ENCODE measurements at places on chromosomes 5 and 9.

GRCh38 chr5:59547731-59548130 is 345.8 kb downstream of the PDE4D start:
- DNase-seq: no peak

DNA sequence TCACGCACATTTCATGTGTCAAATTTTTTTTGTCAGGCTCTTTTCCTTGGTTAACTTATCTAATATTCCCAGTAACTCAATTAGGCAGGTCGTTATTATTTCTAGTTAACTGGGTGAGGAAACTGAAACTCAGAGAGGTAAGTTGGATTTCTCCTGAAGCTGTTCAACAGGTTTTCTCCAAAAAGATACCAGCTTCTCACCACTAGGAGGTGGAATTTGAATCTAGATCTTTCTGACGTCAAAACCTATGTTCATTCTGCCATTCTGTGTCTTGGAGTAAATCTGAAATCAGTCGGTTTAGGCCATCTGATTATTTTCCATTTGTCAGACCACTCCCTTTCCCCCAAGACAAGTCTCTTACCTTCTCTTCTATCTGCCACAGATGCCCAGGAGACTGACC is 572.9 kb downstream of the ACTL7B start:
- no peak for DNase-seq

- no peak for DNase-seq
These were observed 89.5 kb downstream of the NSUN2 start for GRCh38 chr5:6543346-6543730.

DNA sequence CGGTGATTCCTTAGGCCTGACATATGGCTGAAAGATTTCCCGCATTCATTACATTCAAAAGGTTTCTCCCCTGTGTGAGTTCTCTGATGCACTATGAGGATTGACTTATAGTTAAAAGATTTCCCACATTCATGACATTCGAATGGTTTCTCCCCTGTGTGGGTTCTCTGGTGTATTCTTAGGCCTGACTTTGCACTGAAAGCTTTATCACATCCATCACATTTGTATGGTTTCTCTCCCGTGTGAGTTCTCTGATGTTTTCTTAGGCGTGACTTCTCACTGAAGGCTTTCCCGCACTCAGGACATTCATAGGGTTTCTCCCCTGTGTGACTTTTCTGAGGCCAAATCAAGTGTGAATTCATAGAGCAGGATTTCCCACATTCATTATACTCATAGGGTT is 35.8 kb downstream of the ZNF782 start:
- no peak for DNase-seq

DNA sequence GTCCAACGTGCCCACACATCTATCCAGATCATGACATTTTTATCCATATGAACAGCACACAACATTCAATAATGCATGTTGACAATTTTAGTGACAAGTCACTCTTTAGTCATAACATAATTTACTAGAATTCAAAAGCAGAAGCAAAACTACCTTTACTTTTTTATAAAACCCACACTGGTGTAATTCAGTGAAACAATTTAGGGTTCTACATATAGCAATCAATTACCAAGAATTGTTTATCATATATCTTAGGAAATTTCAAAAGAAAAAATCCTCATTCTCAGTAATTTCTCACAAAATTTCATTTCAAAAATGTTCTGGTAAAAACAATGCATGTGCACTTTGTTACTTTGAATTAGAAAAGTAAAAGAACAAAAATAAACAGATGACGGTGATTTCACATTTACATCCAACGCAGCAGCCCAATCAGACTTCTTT is 12.6 kb downstream of the AUH start:
- DNase-seq: no peak

DNA sequence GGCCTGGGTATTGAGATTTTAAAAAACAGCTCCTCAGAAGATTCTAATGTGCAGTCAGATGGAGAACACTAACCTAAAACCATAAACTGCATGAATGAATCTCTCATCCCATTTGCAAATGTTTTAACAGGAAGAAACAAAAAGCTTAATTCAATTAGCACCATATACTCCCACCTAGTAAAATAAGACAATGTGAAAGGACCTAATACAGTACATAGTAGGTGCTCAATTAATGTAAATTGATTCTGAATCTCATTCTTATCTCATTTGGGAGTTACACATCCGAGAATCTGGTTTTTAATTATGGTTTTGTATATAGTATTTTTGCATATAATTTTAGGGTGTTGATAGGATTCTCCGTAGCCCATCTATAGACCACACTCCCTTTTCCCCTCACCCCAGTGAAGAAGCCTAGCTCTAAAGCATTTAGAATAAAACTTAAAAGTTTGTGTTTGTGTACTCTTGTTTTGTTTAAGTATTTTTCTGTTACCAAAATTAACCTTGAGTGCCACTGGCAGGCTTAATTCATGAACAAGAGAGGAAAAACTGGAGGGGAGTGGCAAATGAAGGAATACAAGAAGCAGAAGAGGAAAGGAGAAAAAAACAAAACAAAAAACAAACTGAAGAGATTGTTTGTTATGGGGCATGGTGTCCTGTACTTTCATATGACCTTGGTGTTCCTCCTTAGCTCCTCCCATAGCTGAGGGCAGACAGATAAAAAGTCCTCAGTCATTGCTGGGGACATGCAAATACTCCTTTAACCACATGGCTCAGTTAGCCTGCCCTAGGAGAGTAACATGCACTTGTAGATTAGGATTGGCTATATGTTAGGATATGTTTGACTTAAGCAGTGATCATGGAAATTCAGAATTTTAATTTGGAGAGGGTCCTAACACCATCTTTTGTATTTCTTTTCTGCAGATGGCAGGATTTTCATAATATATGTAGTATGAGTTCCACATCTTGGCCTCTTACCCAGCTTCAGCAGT is 1.2 kb downstream of the RNF14 start:
- no peak for DNase-seq

DNA sequence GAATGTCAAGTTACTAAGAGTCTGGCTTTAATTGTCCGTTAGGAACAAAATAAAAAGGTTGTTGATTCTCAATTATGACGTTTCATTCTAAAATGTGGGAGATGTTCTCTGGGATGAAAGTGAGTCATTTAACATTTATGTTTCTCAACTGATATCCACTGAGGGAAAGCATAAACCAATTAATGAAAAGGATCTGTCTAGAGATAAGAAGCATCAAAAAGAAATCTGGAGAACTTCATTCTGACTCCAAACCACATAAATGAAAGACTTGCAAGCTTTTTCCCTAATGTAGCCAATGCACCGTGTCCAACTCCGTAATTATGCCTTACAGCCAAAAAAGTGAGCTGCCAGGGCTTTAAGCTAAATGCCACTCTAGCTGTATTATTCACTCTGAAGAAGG is 654.2 kb downstream of the TLE1 start:
- DNase-seq: no peak

DNA sequence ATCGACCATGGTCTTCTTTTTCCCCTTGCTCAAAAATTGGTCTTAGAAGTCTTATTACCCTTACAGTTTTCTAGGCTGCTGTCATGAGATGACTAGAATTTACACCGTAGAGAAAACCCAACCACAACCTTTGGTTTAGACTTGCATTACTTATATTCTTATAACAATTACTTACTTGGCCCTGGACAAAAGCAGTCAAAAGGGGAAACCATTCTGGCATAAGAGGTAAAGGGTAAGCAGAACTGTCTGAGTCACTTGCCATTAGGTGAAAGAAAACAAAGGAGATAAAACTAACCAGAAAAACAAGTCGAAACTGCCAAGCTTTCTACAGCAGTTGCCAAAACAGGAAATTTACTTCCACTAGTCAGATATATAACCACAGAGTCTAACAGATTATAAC is 17.9 kb downstream of the TMEM245 start:
- no peak for DNase-seq

DNA sequence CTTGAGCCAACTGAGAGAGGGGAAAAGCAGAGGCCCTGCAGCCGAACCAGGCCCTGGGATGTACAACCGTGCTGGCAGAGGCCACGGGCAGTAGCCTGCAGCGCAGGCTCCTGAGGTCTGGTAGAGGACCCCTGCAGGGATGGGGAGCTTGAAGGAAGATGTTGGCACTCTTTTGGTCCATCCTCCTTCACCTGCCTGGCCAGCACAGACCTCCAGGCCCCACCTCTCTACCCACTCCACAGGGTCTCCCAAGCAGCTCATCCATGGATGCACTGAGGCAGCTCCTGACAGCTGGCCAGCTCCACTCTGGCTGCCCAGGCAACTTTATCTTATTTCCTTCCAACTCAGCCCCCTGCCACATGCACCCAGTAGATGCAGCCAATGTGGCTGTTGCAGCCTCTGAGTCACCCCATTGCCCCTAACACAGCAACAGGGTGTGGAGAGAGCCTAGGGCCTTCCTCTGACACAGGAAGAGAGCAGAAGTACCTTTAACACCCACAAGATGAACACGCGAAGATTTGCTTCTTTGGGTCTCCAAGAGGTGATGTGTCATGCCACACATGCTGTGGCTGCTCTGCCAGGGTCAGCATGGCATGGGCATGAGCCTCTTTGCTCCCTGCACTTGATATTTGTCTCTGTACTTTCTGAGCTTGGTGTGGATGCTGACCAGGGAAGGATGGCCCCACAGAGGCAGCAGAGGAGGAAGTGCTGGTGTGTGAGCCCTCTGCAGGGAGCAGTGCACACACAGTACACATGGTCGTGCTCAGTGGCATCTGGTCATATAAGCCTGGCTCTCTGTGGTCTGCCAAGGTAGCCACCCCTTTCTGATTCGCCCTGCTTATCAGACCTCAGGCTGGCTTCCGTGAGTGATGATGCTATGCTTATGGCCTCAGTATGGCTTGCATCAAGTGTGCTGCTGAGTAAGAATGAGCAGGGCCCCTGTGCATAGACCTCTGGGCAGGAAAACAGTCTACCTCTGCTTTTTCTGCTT is 117.2 kb downstream of the NRG2 start:
- peak; percentile 7 for DNase-seq

- DNase-seq: no peak
These were observed 34.9 kb upstream of the GNE start for GRCh38 chr9:36293171-36293570.

- no peak for DNase-seq
These were observed 179.1 kb downstream of the AUH start for GRCh38 chr9:91182429-91183225.

DNA sequence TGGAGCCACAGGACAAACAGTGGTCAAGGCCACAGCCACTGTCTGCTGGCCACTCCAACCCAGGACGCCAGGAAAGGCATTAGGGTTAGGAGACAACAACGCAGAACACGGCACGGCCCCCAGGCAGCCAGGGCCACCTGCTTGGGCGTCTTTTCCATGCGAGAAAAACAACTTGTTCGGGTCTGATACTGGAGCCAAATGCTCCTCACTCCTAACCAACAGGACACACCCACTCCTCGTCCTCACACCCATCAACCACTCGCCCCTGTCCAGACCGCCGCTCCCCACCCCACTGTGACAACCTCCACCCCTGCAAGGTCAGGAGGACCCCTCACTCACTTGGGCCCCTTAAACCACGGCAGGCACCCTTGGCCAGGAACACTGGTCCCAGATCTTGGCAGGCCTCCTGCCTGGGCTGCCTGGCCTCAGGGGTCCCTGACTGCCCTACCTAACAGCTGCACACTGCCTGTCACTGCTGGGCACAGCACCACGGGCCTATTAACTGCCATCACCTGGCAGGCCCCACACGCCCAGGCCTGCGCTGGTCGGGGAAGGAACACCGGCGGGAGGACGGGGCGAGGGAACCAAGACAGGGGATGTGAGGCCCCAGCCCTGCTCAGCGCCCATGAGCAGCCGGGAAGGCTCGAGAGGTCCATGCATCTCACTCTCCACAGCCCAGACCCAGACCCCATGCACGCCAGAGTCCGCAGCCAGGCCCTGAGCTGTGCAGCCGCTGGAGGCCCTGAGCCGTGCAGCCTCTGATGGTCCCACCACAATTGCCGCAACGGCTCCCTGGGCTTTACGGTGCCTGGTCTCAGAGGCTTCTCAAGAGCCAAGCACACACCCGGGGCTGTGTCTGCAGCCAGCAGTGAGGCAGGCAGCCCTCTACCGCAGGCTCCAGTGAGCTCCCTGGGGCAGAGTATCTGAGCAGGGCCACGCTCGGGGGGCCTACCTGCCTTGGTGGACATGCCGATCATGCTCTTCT is 13.8 kb downstream of the CLPTM1L start:
- DNase-seq: no peak

- DNase-seq: no peak
These were observed 137.3 kb downstream of the FAM114A2 start for GRCh38 chr5:153901449-153901848.

DNA sequence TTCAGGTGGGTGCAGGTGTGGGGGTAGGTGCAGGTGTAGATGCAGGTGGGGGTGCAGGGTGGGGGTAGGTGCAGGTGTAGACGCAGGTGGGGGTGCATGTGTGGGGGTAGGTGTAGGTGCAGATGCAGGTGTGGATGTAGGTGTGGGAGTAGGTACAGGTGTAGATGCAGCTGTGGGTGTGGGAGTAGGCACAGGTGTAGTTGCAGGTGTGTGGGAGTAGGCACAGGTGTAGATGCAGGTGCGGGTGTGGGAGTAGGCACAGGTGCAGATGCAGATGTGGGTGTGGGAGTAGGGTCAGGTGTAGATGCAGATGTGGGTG is 94.6 kb downstream of the PHF2 start:
- no peak for DNase-seq

GRCh38 chr9:6870149-6870548 is 112.4 kb downstream of the KDM4C start:
- DNase-seq: no peak

DNA sequence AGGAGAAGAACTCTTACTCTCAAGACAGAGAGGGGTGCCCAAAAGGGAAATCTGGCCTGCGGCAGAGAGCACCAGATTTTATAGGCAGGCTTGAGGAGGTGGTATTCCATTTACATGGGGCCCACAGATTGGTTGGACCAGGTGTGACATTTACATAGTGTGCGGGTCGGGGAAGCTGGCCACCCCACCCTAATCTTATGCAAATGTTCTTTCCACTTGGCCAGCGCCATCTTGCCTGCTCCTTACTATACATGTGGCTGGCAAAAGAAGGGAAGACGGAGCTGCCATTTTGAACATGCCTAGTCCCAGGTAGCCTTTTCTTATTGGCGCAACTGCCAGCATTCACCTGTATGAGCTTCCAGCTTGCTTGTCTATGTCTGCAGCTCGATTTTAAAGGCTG is 34.8 kb downstream of the PLEKHG4B start:
- DNase-seq: no peak

DNA sequence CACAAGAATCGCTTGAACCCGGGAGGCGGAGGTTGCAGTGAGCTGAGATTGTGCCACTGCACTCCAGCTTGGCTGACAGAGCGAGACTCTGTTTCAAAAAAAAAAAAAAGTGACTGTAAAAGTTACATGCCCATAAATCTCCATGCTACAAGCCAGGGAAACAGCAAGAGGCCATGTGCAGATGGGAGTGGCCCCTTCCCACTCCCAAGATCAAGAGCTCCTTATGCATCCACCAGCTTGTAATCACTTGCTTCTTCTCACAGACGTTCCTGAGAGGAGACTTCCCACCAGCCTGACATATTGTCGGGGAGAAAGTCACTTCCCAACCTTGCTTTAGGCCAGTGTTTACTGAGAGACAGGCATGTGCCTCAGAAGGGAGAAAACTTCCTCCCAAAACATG is 45.6 kb upstream of the N4BP3 start:
- DNase-seq: no peak

GRCh38 chr5:158155811-158156505 is 297.0 kb upstream of the CLINT1 start:
- no peak for DNase-seq

- no peak for DNase-seq
These were observed 425.3 kb downstream of the CSNK1G3 start for GRCh38 chr5:123937230-123937629.

Data from stimulated activated CD8-positive, alpha-beta memory T cell treated with anti-CD3 and anti-CD28 coated beads, Interleukin-12 subunit alpha, Interleukin-12 subunit beta, amount 100 ng/mL, for 1 hour (primary cell).